AG08395 (cell line): ENCODE measurements at places on chromosomes 2 and 18.

DNA sequence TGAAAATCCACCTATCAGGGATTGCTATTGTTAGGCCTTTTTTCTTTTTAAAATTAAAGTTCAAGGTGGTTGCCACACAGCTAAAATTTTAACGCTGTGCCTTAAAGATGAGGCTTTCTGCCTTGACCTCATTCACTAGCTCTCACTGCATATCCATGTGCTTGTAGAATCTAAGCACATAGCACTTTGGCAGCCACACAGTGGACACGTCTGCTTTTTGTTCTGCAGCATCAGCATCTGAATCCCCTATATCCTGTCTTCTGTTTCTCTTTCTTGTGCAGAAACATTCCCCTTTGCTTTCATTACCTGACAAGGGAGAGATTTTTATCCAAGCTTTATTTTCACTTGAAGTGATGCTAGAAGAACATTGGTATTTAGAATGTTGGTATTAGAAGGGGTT is 38.1 kb downstream of the RALB start:
- no peak for DNase-seq

DNA sequence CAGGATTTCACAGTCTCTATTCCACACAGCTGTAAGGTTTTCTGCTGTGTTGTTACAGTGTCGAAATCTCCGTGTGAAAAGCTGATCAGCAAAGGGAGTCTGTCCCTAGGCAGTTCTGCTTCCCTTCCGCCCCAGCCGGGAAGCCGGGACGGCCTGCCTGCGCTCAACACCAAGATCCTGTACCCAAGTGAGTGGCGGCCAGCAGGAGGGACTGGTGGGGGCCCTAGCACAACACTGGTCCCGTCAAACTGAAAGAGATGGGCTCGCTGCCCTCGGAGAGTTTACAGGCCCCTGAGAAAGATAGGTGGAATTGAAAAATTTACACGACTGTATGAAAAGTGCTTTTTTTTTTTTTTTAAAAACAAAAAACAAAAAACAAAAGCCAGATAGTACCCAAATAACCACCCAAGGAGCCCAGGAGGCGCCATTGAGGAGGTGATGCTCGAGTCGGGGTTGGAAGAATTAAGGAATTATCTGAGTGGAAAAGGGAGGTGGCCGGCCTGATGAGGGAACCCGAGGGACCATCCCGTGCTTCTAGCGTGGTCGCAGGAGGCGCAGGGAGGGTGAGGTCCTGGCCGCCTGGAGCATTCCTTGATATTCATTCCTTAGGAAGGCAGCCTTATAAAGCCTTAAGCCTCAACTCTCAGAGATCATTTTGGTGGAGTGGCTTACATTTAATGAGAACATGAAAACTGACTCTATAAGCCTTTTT is 96.7 kb downstream of the DGKD start:
- no peak for DNase-seq

- peak; percentile 9 for DNase-seq
These were observed 101.9 kb downstream of the NFATC1 start for GRCh38 chr18:79497638-79498081.

GRCh38 chr2:138155304-138155703 is 191.0 kb downstream of the HNMT start:
- no peak for DNase-seq

DNA sequence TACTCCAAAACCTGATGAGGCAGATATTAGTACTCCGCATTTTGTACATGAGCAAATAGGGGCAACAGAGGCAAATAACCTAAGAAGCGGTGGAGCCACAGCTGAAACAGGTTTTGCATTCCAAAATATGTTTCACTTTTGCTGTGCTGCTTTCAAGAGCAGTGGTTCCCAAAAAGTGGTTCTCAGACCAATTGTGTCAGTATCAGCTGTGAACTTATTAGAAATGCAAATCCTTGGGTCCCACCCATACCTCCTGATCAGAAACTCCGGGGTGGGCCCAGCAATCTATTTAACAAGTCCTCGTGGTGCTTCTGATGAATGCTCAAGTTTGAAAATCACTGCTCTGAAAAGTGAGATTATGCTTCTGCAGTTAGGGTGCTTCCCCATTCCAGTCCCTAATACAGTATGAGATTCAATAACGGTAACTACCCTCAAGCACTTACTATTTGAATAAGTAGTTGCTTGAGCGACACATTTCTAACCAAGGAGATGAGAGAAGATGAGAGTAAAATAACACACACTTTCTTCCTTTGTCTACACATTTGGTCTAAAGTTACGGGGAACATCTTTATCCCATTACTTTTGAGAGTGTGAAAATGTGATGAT is 17.8 kb upstream of the TCF4 start:
- DNase-seq, result no peak

GRCh38 chr2:182132605-182133004 is 147.0 kb downstream of the PPP1R1C start:
- DNase-seq, result no peak

DNA sequence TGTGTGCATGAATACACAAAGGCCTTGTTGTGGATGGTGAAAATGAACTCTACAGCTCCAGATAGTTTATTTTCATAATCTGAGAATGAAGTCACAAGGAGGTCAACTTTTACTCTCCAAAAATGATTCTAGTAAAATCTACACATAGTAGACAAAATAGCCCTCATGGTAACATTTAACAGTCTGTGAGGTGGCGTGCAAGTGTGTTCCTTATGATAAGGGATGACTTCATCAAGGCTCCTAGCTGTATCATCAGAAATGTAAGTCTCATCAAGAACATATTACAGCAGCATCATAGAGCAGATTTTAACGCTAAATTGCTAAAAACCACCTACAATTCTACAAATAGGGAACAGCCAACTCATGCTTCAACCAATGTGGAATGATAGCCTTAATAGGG is 72.3 kb upstream of the RIOK3 start:
- no peak for DNase-seq

GRCh38 chr2:176136374-176137251 is 7.1 kb downstream of the HOXD8 start:
- DNase-seq, result peak; percentile 55

DNA sequence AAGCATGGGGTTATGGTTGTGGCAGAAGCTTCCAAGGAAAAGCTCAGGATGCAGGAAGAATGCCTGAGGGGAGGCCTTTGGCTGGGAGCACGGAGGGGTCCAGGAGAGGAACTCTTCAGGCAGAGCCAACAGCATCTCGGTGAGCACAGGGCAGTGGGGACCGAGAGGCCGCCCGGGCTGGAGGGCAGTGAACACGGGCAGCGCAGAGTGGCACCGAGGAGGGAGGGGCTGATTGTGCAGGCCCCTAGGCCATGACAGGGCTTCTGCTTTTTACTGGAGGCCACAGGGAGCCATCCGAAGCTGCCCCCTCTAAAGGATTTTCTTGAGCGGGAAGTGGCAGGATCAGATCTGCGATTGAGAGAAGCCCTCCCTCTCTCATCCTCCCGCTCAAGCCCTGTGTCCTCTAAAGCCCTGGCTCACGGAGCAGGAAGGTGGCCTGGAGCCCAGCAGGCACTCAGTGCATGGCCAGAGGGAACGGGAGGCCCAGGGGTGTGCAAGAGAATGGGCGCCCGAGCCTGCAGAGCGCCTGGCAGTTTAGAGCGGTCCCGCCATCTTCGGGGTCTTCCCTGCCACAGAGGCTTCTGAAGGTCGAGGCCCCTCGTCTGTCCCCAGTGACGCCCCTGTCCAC is 110.0 kb upstream of the STON1 start:
- no peak for DNase-seq

DNA sequence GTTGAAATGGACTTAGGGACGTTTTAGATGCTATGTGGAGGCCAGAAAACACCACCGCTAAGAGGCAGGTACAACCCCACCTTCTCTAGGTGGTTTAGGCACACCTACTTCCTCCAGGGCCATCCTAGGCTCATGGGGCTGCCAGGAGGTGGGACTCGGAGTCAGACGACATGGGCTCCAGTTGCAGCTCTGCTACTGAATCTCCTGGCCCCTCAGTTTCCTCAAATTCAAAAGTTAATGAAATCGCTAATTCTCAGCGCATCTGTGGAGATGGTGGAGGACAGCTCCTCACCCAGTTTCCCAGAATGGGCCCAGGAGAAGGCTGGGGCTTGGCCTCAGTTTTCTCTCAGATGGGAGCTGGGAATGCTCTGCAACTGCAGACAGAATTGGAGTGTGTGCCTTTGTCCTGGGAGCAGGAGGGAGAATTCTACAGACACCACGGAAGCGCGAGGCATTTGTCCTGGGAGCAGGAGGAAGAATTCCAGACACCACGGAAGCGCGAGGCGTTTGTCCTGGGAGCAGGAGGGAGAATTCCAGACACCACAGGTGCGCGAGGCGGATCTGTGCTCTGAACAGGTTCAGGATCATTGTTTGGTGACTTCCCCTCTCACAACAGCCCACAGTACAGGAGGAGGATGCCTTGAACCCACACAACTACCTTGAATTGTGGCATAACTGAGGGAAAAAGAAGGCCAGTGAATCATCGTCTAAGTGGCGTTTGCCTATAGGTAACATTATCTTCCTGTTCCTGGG is 103.7 kb upstream of the PXDN start:
- DNase-seq, result no peak

- DNase-seq, result no peak
These were observed 110.2 kb upstream of the CDH2 start for GRCh38 chr18:28287146-28287545.

GRCh38 chr2:10305254-10305635 is 2.5 kb downstream of the HPCAL1 start:
- DNase-seq, result no peak

DNA sequence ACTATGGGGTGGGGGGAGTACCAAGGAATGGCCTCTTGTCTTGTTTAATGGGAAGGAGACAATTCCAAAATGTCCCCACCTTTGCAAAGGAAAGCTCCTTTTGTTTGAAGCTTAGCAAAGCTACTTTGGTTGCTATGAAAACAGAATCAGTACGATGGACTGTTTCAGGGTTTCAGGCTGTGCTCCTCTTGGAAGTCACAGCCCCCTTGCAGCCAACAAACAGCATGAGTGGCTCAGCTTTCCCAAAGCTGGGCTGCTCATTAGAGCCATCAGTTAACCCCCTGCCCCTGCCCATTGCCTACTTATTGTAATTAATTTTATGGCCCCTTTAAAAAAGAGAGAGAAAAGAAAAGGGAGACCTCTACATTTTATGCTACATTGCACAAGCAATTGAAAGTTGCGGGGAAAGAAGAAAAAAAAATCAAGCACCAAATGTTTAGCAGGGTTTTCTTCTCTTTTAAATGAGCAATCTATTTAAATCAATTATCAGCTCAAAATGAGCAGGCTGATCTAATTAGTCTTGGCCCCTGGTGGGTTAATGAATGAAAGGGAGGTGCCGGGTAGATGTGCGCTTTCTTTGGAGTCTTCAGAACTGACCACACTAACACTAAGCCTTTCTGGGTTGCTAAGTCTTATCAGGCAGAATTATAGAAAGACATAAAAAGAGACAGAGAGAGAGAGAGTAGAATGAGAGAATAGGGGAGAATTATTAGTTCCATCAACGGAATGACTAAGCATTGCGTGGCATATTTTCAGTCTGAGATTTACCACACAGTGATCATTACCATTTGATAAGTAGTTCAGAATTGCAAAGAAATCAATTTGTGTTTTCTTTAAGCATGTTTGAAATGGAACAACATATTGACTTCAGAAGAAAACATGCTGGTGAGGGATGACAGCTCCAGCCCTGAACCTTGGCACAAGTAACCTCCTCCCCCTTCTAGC is 284.9 kb downstream of the INSIG2 start:
- no peak for DNase-seq

DNA sequence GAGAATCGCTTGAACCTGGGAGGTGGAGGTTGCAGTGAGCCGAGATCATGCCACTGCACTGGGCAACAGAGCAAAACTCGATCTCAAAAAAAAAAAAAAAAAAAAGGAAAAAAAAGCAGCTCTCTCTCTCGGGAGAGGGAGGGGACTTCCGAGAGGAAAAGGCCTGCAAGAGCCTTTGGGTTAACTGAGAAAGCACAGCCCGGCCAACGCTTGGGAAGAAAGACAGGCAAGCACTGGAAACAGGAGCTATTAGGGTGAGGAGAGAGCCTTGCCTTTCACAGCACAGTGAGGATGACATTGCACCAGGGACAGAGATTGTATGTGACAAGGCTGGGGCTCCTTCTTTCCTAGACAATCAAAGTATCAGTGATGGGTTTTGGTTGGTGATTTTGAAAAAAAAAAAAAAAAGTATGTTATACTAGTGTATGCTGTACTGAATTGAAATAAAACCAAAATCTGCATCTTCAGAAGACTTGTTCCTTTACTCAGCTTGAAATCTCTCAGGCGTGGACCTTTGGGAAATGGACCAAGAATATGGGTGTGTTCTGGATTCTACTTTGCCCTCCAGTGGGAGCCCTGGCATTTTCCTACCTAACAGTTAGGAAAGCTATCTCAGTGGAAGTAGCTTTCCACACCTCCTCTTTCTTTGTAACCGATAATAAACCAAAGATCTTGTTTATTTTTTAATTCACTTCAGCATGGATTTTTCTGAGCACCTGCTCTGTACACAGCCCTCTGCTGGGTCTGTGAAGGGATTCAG is 16.7 kb downstream of the SRSF7 start:
- no peak for DNase-seq

GRCh38 chr18:64614446-64614845 is 465.6 kb upstream of the LINC00305 start:
- DNase-seq, result no peak

DNA sequence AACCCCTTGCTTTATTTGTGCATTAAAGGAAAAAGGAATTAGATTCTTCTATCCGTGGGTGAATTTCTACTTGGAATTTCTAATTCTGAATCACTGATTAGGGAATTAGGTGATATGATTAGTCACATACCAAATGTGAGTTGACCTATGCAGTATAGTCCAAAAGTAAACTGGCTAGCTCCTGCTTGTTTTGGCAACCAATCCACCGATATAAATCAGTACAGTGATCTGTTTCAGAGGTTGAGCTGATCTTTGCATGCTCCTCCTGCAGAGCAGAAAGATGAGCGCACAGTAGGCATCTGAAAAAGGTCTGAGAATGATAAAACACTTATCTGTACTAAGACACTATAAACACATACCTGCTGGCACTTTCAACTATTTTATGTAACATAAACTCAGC is 86.6 kb downstream of the LRP1B start:
- DNase-seq, result no peak

DNA sequence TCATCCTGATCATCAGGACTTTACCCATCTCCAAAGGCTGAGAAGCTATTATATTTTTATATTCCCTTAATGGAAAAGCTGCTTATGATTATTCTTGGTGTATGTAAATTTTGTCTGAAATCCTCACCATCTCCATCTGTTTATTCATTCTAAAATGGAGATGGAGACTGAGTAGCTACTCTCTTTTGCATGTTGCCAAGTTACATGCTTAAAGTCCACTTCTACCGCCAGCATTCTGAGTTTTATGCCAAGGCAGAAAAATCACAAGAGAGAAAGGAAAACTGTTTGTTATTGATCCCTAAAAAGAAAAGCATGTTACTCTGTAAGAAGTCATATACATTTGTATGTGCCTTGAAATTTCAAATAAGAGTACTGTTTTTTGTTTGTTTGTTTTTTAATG is 94.4 kb upstream of the NOSTRIN start:
- no peak for DNase-seq

DNA sequence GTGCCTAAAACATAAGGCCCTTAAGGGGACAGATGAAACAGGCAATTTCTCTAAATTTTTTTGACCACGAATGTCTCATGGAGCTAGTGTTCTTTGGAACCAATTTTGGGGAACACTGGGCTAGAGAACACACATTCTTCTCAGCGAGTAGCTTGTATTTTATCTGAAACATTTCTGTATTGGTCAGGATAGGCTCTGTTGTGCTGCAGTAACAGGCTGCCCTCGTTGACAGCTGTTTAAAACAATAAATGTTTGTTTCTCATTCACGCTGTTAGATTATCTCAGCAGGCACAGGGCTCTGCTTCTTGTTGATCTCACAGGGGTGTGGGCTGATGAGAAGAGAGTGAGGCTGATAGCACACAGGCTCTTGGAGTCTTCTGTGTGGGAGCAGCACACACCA is 105.3 kb downstream of the SH3RF3 start:
- no peak for DNase-seq
